Stimulated activated CD4-positive, alpha-beta T cell treated with anti-CD3 and anti-CD28 coated beads, TNF-alpha, amount 100 ng/mL, for 24 hours (primary cell): ENCODE measurements at places on chromosomes 2 and 18.

DNA sequence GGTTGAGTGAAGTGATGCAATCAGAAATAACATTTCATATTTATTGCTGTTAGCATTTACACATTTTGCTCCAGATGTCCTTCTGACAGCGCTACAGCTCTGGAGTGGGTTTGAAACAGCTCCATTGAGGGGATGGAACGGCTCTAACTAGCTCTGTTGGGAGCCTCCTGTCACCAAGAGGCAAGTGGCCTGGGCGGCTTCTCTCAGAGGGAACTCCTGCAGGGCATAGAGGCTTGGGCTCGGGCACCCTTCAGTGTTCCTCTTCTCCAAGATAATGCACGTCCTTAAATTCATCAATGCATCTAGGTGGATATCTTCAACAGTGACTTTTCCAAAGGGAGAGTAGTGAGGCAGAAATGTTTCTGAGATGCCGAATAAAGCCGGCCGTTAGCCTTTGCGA, 122.5 kb downstream of the CNTNAP5 start:
- DNase-seq = no peak

GRCh38 chr2:168521053-168521741, 65.1 kb downstream of the CERS6 start:
- no peak for DNase-seq

GRCh38 chr2:111685342-111685741, 198.7 kb downstream of the ANAPC1 start:
- no peak for DNase-seq

GRCh38 chr18:32520771-32521170, 50.1 kb upstream of the GAREM1 start:
- DNase-seq = no peak

DNA sequence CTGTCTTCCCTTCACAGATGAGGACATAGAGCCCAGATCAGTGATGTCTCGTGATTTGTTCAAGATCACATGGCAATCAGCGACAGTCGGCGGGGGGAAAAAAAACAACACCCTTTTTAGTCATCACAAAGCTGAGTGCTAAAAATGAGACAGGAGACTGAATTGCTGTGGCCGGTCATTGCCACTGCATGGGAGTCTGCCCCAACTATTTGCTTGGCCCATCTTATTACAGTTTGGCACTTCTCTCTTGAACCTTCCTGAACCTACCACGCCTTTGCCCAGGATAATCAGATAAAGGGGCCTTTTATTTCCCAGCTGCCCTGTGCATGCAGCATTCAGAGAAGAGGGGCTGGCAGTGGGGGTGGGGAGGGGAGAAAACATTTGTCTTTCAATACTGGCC, 42.7 kb downstream of the SETBP1 start:
- DNase-seq = no peak

DNA sequence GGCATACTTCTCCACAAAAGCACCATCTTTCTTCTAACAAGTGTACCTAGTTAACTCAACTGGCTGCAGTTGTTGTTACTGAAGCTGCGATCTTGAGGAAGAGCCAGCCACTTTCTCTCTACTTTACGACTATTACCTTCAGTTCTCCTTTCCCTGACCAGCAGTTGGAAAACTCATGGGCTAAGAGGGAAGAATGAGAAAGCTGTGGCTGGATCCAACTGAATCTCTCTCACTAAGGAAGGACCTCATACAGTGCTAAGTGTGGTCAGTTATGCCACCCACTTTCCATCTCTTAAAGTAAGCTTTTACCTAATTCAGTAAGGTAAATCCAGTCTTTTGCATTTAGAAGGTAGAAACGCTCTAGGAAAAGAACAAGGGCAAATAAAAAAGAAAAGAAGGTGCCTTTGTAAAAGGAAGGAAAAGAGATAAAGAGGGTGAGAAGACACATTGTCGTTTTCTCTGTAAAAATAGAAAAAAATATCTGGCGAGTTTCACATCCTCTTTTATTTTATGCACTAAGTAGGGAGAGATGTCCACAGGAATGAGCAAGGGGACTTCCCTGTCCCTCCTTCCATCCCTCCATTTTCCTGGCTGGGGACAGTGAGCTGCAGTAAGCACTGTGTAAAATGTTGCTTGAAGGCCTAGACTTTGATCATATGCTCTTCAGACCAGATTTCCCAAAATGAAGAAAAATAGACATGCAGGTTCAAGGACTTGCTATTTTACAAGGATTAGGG, 73.4 kb downstream of the PLEKHM3 start:
- no peak for DNase-seq

- no peak for DNase-seq
Measured at GRCh38 chr2:69032336-69032735, 19.4 kb downstream of the ANTXR1 start.

DNA sequence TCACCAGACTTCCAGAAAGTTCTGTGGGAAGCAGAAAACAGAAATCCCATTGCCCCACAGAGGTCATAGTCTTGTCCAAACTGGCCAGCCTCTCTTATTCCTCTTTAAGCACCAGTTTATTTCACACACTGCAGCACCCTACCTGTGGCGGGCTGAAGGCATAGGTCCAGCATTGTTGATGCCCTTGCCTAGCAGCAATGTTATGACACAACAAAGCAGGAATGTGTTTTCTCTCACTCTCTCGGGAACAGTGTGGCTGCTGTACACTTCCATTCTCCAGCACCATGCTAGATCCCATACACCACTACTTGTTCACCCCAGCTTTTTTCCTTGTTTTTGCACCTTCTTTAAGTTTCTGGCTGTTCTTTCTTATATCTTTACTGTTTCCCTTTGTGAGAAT, 181.6 kb downstream of the DNAH6 start:
- DNase-seq = no peak

DNA sequence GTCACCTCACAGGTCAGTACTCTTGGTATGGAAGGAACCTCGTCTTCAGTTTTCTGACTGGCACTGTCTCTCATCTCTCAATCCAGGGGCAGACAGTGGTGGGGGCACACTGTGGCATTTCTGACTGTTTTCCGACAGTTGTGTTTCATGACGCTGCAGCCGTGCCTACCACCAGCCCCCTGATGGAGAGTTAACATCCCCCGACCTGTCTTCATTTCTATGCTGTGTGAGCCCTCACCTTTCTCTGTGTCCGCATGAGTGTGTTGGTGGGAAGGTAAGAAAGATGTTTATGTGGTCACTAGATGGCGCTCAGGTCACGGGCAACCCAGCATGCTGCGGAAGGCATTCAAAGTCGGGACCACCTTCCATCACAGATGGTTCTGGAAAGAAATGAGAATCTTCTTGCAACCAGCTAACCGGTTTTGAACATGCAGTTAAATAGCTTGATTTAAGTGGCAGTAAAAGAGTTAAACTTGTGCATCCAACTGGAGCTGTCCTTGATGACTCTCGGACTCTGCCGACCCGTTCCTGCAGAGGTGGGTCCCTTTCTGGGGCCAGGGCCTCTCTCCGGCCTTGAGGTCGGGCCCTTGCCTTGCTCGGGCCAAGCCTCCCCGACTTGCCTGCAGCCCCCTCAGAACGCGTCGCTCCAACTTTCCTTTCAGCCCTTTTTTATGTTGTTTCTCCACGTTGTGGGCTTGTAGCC, 92.4 kb downstream of the DYSF start:
- peak; percentile 27 for DNase-seq
